Activated CD4-positive, alpha-beta T cell treated with anti-CD3 and anti-CD28 coated beads for 36 hours (primary cell): ENCODE measurements at places on chromosomes 1 and 21.

DNA sequence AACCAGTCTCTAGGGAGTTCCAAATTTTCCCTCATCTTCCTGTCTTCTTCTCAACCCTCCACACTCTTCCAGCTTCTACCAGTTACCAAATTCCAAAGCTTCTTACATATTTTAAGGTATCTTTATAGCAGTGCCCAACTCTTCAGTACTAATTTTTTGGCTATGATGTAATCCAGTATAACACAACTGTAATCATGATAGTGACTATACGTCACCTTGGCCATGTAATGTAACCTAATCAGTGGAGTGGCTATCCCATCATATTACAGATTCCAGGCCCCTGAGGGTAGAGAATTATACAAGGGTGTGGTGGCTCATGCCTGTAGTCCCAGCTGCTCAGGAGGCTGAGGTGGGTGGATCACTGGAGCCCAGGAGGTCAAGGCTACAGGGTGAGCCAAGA lies 143.2 kb downstream of the CLEC20A start:
- DNase-seq, result no peak

GRCh38 chr1:113488576-113489177 lies 98.4 kb downstream of the MAGI3 start:
- DNase-seq, result no peak

DNA sequence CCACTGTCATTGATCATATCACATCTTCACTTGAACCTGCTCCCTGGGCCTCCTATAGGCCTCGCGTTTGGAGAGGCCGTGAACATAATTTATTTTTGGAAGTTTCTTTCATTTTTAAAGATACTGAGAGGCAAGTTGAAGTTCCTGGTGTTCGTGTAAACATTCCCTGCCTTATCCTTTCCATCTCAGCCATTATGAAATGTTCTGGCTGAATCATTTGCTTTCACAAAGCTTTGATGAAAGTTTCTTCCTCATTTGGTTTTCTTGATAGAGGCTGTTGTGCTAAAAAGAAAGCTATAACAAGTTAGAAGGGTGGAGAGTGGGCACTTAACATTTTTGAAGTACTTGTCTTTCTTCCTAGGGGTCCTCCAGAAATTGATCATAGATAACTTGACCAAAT lies 15.5 kb downstream of the CAMTA1 start:
- DNase-seq, result no peak

DNA sequence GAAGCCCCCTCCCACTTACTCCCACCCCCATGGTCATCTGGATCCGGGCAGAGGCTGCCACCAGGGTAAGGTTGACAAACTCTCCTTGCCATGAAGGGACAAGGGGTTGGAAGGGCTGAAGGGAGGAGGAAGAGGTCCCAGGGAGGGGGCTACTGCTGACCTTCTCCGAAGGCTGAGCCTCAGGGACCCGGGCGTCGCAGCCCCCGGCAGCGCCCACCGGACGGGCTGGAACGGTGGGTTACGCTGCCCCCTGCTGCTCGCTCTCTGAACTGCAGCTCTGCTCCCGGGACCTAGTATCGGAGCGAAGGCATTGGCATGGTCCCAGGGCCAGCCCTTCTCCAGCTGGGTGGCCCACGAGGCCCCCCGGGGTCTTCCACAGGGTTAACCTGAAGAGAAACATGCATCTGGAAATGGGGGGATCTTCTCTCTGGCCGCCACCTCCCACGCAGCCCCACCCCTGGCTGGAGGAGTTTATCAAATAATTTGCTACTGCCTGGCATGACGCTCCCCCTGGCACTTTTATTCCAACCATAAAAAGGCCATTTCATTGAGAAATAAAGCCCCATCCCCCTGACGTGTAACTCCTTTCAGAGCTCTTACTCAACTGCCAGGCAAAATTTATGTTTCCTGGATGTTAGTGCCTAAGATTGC lies 70.4 kb upstream of the TARDBP start:
- DNase-seq, result peak; percentile 77

- DNase-seq, result peak; percentile 74
Measured at GRCh38 chr1:151326619-151327222, 495 bp downstream of the PI4KB start.

DNA sequence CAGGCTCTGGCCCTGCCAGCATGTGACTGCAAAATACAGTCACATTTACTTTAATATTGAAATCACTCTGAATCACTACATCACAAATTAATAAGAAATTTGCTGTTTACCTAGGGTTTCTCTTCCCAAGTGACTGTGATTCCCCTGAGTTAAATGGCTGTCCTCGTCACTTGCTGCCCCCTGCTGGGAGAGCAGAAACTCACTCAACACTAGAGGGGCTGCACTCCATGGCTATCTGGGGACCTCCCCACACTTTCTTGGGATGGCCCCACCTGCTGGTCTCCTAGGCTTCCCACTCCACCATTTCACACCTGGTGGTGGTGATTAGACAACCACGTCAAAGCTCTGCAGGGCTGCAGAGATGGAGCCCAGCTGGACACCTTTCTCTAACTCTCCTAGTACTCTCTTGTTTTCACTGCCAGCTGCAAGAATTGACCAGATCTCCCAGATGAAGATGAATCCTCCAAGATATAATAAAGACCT lies 63.4 kb downstream of the CD2 start:
- peak; percentile 88 for DNase-seq

DNA sequence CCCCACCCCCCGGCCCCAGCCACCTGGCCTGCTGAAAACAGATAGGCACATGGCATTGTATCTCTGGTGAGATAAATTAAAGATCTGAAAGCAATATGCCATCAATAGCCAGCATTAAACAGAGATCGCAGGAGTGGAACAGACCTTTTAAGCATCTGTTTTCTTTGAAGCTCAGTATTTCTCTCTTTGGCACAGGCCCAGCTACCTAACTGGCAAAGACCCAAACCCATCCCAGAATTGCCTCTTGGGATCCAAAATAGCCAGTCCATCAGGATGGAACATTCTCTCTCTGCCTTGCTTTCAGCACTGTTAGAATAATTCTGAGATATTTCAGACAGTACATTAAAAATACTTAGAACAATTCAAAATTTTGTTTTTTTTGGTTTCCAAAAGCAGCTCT lies 46.0 kb downstream of the KCNJ6 start:
- DNase-seq, result no peak

- DNase-seq, result peak; percentile 19
Measured at GRCh38 chr1:160416369-160416768, 16.0 kb downstream of the VANGL2 start.

- no peak for DNase-seq
Measured at GRCh38 chr1:111992476-111992875, 3.0 kb upstream of the KCND3 start.

DNA sequence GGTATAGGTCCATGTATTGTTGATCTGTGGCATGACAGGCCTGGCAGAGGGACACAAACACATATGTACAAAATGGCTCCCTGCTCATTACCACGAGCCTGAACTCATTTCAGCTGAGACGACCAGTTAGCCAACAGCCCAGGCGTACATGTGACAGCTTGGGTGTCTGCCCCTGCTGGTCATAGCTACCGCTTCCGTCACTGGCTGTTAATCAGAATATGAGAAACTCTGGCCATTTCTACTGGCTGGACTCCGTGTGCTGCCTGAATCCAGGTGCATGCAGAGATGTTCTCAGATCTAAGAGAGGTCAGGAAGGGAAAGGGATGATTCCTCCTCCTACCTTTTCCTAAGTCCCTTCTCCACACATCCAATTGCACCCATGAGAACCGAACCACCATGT lies 144.5 kb downstream of the PBX1 start:
- DNase-seq, result no peak

DNA sequence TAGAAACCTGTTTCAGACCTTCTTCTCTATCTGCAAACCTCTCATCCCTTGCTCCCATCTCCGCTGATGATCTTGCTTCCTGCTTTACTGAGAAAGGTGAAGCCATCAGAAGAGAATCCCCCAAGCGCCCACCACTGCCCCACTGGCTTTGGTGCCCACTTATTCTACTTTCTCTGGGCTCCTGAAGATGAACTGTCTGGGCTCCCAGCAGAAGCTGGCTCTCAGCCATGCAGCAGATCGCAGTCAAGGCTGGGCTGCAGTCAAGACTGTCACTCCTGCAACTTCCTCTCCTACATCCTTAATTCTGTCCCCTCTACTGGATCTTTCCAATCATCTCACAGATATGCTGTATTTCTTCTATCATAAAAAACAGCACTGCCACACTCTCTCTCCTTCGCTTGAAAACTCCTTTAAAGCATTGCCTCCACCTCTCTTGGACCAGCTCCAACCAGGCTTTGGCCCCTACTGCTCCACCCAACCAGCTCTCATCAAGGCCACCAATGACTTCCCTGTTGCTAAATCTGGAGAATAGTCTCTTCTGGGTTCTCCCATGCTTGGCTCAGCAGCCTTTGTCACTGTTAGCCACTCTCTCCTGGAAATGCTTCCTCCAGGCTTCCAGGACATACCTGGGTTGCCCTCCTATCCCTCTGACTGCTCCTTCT lies 25.8 kb downstream of the TRIM62 start:
- no peak for DNase-seq

- no peak for DNase-seq
Measured at GRCh38 chr21:38986406-38986805, 180.7 kb downstream of the ETS2 start.

DNA sequence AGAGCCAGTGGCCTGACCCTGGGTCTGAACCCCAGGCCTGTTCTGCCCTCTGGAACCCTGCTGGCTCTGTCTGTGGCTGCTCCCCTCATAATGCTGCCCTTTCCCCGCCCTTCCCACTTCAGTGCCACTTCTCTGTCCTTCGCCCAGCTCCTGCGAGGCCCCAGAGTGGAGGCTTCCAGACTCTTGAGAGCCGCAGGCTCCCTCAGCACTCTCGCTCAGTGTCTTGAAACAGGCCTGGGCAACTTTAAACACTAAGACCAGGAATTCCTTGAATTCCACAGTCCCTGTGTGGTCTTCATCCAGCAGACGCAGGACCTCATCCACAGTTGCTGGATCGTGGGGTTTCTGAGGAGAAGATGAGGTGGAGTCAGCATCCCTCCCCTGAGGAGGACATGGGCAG lies 3.5 kb downstream of the CRNN start:
- DNase-seq, result no peak

- peak; percentile 76 for DNase-seq
Measured at GRCh38 chr1:203593723-203594122, 32.9 kb upstream of the ATP2B4 start.

- peak; percentile 66 for DNase-seq
Measured at GRCh38 chr1:27527223-27527889, 37.4 kb upstream of the WASF2 start.

DNA sequence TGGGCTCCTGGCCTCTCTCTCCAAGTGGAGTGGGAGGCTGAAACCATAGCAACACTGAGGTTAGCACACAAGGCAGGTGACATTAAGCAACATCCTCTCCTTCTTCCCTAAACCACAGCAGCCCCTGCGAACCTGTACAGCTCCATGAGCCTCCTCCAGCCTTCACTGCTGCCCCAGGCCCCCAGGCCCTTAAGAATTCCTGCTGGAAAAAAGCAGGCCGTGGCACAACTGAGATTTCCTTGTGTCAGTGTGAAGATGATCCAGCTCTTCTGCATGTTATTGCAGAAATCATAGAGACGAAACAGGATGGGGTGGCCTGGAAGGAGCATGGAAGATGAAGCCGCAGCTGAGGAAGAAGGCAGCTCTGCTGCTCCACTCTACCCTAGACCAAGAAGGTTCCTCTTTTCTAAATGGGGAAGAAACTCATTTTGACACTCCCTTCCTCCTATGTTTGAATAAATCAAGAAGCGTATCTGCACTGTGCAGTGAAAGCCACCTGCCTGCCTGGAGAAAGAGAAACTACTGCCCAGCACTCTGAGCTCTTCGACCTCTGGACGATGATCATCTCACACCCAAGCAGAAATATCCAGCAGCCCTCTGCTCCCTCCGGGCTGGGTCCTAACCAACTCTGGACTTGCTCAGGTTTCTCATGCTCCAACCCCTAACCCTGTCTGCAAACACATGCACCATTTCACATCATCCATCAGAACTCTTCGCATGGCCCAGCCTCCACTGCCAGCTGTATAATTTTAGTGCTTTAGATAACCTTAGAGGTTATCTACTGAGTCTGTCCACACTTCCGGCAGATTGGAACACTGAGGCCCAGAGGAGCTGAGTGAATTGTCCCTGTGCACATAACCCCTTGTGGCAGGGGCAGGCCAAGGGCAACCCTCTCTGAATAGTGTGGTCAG lies 20.7 kb downstream of the SH3BP5L start:
- DNase-seq, result no peak

DNA sequence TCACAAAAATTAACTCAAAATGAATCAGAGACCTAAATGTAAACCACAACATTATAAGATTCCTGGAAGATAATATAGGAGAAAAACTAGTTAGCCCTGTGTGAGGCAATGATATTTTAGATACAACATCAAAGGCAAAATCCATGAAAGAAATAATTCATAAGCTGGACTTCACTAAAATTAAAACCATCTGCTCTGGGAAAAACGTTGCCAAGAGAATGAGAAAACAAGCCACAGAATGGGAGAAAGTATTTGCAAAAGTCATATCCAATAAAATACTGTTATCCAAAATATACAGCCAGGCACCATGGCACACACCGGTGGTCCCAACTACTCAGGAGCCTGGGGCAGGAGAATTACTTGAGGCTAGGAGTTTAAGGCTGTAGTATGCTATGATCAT lies 70.3 kb downstream of the SYF2 start:
- DNase-seq, result no peak

GRCh38 chr1:17233675-17234320 lies 15.1 kb upstream of the PADI3 start:
- DNase-seq, result no peak

DNA sequence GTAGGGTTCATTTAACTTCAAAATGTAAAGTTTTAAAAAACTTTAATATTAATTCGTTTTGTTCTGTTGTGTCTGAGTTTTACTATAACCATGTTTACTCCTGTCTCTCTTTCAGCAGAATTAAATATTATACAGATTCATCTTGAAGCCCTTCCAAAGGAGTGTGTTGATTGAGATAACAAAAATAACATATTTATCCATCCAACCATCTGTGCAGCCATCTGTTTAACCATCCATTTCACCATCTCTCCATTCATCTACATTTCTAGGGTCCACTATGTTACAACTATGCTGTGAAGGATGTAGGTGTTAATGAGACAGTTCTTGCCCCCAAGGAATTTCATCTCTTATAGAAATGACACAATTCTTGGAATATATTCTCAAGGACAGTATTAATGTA lies 36.0 kb upstream of the GNG12 start:
- no peak for DNase-seq

DNA sequence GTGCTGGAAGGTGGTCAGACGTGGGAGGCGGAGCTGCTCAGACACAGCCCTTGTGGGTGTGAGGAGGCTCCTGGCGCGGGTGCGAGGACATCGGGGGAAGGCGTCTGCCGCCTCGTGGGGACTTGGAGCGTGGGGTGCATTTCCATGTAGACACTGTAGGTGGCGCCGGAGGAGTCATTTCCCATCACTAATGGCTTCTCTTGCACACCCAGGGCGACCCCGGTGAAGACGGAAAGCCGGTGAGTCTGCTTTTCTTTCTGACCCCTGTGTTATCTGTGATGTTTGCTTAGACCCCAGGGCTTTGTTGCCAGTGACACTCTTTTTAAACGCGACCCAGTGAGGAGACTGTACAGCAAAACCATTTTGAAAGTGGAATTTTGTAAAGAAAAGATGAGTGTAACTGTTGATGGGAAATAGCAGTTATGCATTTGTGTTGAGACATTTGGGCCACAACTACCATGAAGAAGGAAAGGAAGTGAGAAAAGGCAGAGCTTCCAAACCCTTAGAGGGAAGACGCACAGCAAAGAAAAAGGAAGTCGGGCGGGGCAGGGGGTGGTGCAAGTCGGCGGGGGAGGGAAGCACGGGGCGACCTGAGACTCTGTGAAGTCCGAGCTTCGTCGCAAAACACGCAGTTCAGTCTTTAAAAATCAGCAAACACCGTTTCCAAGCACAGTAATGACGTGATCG lies 64.0 kb downstream of the SLC19A1 start:
- DNase-seq, result peak; percentile 89

- DNase-seq, result no peak
Measured at GRCh38 chr1:213980906-213981305, 6.9 kb upstream of the PROX1 start.
